NCI-H1930 (cell line): ENCODE measurements at places on chromosomes 7 and 10.

DNA sequence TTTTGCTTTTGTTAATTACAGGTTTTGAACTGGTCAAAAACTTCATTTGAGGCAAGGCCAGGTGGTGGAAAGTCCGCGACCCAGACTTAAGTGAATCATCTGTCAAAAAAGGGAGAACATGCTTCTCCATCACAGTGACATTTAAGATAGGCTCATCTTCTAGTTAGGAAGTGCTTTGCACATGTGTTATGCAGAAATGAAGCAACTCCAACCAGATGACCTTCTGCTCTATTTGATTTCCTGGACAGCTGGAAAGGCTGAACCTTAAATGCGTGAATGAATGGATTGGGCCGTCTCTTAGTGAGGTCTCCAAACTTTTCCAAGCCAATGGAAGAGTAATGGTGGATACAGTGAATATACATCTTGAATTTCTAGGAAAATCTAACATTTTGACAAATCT is 101.6 kb upstream of the FAM13C start:
- no peak for DNase-seq

GRCh38 chr10:63697956-63698786 is 177.0 kb downstream of the REEP3 start:
- no peak for DNase-seq

- no peak for DNase-seq
These were observed 631.9 kb upstream of the FOXK1 start for GRCh38 chr7:4050126-4050660.

GRCh38 chr7:112572669-112573301 is 92.0 kb downstream of the LSMEM1 start:
- no peak for DNase-seq

DNA sequence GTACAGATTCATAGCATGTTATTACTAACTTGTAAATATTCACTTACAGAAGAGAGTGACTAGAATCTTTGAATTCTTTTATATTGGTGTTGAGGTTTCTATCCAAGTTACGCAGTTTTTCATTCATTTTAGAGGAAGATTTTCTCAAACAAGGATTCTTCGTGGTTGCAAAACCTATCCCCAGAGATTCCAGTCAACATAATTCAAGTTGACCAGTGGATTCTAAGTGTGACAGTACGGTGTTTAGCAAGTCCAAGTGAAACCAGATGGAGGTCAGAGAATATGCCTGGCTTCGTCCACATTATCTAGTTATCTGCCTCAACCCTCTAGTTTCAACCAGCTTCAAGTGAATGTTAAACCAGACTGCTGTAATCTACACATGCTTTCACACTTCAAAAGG is 131.9 kb downstream of the SDK1 start:
- DNase-seq: no peak

GRCh38 chr7:120053390-120053961 is 219.5 kb upstream of the KCND2 start:
- no peak for DNase-seq

DNA sequence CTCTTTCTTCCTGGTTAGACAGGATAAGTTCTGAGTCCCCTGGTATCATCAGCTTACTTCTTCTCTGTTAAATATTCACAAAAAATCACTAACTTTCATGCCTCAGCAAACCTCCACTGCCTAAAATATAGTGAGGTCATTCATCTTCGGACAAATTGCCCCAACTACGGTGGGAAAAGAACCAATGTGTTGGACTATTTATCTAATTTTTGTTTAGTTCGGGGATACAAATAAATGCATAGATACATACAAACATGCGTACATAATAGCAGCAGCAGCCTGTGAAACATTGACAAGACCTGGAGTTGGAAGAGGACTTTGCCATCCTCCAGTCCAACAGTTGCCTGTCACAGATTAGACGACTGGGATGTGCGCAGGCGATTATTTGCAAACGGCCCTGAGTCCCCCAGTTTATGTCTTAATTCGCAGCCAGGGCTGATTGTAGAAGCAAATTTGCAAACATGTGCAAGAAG is 51.5 kb downstream of the EGFR start:
- no peak for DNase-seq

DNA sequence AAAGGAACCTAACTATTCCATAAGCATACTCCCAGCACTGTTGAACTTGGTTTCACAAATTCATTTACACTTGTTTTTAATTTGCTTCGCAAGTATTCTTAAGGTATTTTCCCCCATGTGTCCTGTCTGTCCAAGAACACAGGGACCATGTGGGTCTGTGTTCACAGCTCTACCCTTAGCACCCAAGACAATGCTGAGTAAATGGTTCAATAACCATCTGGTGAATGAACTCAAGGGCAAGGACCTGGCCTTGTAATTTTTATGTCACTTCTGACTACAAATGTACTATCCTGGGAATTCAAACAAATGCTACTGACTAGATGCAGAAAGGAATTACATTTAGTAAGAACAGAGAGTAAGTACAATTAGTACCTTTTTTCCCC is 43.0 kb upstream of the SLIT1 start:
- no peak for DNase-seq

GRCh38 chr10:132402781-132403241 is 5.8 kb downstream of the PWWP2B start:
- DNase-seq: no peak

GRCh38 chr10:38102880-38103279 is 8.7 kb downstream of the ZNF37A start:
- DNase-seq: no peak

DNA sequence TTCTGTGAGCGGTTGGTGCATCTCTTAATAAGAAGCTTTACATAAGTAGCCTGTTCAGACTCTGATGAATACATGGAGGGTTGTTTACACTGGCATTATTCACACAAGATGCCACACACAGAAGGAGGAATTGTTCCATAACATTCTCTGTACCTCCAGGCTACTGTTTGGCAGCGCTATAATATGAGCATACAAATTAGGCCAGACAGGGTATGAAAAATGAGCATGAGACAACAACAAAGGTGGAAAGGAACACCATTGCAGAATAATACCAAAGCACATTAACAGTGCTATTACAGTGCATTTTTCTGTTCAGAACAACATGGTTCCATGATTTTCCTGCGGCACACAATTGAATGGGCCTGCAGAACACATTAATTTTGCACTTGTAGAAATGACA is 417.2 kb upstream of the C7orf33 start:
- DNase-seq: no peak

GRCh38 chr7:150874401-150875198 is 22.3 kb downstream of the AOC1 start:
- DNase-seq: no peak

- no peak for DNase-seq
These were observed 332.0 kb upstream of the GALNT17 start for GRCh38 chr7:70799841-70800405.

DNA sequence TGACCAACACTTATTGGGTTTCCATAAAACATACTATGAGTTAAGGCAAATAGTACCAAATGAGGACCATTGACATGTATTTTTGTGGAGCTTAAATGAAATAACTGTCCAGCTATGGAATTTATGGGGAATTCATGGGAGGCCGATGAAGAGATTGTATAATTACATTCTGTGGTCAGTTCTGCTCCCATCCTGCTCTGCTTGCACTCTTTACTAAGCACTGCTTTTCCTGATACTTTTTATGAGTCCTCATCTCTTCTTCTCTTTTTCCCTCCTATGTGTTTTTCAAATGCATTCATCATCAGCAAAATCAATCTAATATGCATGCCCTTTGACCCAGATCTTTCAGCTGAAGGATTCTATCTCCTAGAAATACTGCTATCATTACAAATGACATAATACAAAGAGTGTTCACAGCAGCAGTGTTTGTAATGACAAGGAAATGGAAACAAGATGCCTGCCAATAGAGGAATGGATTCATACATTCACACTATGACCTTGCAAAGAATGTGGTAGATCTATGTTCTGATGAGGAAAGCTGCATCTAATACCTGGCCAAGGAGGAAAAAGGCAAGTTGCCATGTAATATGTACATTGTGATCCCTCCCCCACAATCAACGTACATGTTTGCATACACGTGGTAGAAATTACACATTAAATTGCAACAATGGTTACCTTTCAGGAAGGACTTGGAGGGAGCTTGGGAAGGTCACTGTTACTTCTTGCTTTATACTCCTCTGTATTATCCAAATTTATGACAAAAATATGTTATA is 73.9 kb downstream of the PCGF5 start:
- DNase-seq: no peak

- no peak for DNase-seq
These were observed 111.5 kb upstream of the ANLN start for GRCh38 chr7:36278069-36278619.

- DNase-seq: no peak
These were observed 39.7 kb upstream of the CELF2 start for GRCh38 chr10:10977978-10978377.

GRCh38 chr7:85508642-85509410 is 322.0 kb upstream of the SEMA3D start:
- DNase-seq: no peak

DNA sequence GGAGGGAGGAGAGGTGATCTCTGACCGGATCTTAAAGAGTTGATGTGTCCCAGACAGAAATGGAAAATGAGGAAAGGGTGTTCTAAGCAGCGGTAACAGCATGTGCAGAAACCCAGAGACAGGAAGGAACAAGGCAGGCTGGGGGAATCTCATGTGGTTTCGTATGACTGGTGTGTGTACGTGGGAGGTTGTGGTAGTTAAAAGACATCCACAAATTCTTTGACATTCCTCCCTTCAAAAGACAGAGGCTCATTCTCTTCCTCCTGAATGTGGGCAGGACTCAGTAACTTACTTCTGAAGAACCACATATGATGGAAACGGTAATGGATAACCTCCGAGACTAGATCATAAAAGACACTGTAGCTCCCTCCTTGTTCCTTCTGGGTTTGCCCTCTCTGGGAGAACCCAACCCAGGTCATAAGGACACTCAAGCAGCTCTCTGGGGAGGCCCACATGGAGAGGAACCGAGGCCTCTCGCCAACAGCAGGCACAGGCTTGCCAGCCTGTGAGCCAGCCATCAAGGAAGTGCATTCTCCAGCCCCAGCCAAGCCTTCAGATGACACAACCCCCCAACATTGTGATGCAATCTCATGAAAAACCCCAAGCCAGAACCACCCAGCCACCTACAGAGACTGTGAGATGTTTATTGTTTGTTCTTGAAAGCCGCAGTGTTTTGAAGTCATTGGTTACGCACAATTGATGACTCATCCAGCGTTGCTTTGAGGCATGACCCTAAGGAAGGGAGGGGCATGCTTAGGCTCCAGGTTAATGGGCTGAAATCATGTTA is 116.0 kb downstream of the SLIT1 start:
- no peak for DNase-seq

DNA sequence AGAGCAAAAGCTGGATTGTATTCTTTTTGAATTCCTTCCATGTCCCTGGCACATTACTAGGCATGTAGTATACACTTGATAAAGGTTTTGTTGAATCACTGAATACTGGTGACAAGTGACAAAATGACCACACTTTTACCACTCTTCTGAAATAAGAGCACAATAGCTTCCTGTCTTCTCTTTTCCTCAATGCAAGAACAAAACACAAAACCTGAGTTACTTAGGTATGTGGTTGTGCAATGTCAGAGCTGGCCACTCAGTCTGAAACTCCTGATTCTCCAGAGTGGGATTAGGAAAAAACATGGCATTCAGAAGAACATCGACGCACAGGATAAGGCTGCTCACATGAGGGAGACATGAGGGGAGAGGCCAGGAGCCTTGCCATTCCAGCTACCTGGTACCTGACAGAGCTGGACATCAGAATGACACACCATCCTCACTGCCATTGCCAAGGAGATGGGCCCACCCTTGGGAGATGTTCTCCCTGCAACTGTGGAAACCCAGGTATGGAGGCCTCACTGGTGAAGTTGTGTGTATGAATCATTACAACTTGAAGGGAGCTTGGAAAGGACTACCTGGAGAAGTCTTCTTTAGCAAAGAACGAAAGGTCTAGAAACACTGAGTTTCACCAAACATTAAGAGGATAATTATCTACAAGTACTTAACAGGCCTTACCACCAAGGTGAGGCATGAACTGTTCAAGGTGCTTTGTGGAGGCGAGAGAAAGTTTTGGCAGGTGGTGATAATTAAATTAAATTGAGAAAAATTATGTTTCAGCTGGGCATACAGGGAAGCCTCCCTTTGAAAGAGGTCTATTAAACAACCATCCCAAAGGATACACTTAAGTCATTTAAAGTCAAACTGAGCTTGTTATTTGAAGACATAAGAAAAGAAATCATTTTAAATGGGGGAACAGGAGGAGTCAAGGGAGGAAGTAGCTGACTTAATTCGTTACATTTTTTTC is 246.5 kb upstream of the AOAH start:
- DNase-seq: peak; percentile 94

DNA sequence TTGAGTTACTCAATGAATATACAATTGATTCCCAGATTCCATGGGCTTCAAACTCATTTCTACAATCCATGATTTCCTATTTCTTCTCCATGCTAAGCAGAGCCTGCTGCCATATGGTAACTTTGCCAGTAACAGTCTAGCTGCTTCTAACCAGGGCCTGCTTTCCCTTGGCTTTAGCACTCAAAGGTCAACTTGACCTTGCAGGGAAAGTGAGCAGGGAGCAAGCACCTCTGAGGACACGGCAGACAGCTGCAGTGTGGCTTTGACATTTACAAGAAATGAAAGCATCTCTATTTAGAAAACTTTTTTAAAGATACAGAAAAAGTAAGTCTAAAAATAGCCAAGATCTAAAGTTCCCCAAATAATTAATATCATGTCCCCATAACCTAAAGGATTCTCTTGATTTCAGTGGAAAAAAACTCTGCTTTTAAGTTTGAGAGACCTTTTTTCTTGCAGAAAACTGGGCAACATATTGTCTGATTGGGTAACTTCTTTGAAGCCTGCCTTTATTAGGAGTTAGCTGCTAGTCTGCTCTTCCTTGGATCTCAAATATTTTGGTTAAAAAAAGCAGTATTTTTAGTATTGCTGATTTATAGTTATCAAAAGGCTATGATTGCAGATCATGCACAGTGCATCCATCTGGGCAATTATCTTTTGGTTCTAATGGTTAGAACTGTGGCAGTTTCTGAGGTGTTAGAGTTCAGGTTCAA is 257.9 kb downstream of the AHR start:
- DNase-seq: no peak

DNA sequence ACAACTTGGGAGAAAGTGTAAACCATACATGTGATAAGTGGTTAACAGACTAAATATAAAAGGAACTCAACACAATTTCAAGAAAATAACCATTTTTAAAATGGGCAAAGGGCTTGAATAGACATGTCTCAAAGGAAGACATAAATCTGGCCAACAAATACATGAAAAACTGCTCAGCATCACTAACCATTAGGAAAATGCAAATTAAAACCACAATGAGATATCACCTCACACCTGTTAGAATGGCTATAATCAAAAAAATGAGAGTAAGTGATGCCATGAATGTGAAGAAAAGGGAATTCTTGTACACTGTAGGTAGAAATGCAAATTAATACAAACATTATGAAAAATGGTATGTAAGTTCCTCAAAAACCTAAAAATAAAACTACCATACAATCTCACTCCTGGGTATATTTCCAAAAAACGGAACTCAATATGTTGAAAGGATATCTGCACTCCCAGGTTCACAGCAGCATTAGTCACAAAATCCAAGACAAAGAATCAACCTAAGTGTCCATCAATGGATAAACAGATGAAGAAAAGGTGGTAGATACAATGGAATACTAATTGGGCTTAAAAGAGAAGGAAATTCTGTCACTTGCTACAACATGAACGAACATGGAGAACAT is 5.6 kb downstream of the SNX13 start:
- DNase-seq: no peak
